ENCODE measurements at places on chromosomes 5 and 9. TPM values are rescaled to one million over a fixed set of nuclear protein-coding genes. Genes with fewer than 3 reads are reported as not detected.

TPPP gene
- 2.4 TPM for polyA plus RNA-seq

QRFP gene
- not detected for polyA plus RNA-seq

ADGRV1 gene
- 36.2 TPM for polyA plus RNA-seq

GPR151 gene
- not detected for polyA plus RNA-seq

OLFM1 gene
- polyA plus RNA-seq: 207 TPM

CNTFR gene
- 0.66 TPM for polyA plus RNA-seq

OMD gene
- 3.0 TPM for polyA plus RNA-seq

SLC24A2 gene
- 314 TPM for polyA plus RNA-seq

HAVCR2 gene
- not detected for polyA plus RNA-seq

FBLL1 gene
- polyA plus RNA-seq: 7.6 TPM

SELENOP gene
- 30.3 TPM for polyA plus RNA-seq

PCDHB9 gene
- polyA plus RNA-seq: 0.21 TPM

CCDC152 gene
- polyA plus RNA-seq: 60.9 TPM
